ENCODE measurements at places on chromosomes 11 and 22.

- no peak for DNase-seq
Measured at GRCh38 chr22:27136596-27136995, 479.2 kb downstream of the MIAT start.

GRCh38 chr22:48752451-48753380, 1075.0 kb downstream of the BRD1 start:
- DNase-seq = no peak

DNA sequence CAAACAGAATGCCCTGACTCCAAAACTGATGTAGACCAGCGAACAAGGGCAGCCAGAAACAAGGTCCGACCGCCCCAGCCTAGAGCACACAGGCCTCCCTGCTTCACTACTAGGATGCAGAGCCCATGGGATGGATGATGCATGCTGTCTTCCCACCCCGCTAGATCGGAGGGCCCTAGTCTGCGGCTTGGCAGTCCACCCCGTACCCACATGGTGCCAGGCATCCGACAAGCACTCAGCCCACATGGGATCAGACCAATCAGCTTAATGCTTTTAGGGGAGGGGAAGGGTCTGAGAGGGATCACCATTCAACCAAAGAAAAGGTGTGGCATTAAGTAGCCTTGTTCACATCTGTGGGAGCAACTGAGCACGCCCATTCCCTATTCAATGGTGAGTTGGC, 30.6 kb downstream of the PISD start:
- no peak for DNase-seq

DNA sequence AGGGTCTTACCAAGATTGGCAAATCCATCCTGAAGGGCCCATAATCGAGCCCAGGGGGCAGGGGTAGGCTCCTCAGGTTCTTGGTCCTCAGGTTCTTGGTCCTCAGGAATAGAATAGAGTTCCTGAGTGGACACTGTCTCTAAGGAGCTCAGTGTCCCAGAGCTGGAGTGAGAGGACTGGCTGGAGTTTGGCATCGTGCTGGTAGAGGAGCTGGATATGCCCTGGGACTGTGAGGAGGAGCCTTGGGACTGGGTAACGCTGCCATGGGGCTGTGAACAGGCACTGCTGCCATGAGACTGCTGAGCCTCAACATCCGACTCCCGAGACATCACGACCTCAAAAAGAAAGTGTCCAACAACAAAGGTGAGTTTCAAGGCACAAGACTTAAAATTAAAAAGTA, 7.2 kb downstream of the CHEK2 start:
- no peak for DNase-seq

GRCh38 chr22:36506637-36507517, at the start of gene FOXRED2:
Gene FOXRED2 (minus strand): TSS chr22:36507040. CDS start chr22:36506422, 618 bp downstream.
- DNase-seq = peak; percentile 75

DNA sequence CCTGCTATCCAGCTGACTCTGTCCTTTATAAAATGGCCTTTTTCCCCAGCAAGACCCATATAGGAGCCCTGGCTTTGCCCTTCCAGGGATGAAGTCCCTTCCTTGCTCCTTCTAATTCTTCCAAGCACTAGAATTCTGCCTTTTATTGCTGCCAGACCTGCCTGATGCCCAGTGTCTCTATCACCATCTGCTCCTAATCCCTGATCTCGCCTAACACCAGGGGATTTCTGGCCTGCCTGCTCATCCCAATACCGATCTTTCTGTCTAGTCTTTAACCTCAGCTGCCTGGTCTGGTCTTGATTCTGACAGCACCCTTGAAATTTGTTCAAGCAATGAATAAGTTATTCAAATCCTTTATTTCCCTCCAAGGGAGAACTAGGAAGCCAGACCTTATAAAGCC, 150.2 kb downstream of the SPON1 start:
- DNase-seq = no peak

- no peak for DNase-seq
Measured at GRCh38 chr11:62242021-62242420, at the start of gene SCGB1D2. Gene SCGB1D2 (plus strand): TSS chr11:62242239. CDS start chr11:62242308, 69 bp downstream.

- DNase-seq = no peak
Measured at GRCh38 chr22:37611207-37611606, 2.6 kb downstream of the GGA1 start.

- no peak for DNase-seq
Measured at GRCh38 chr11:116170526-116171120, 602.2 kb downstream of the BUD13 start.

GRCh38 chr11:131658414-131658813, 288.0 kb downstream of the NTM start:
- no peak for DNase-seq

- DNase-seq = no peak
Measured at GRCh38 chr11:65217441-65218423, 36.0 kb downstream of the CAPN1 start.

- DNase-seq = no peak
Measured at GRCh38 chr11:58616594-58616993, 5.9 kb upstream of the CNTF start.

- DNase-seq = no peak
Measured at GRCh38 chr22:47423861-47424820, 661.7 kb downstream of the TBC1D22A start.

DNA sequence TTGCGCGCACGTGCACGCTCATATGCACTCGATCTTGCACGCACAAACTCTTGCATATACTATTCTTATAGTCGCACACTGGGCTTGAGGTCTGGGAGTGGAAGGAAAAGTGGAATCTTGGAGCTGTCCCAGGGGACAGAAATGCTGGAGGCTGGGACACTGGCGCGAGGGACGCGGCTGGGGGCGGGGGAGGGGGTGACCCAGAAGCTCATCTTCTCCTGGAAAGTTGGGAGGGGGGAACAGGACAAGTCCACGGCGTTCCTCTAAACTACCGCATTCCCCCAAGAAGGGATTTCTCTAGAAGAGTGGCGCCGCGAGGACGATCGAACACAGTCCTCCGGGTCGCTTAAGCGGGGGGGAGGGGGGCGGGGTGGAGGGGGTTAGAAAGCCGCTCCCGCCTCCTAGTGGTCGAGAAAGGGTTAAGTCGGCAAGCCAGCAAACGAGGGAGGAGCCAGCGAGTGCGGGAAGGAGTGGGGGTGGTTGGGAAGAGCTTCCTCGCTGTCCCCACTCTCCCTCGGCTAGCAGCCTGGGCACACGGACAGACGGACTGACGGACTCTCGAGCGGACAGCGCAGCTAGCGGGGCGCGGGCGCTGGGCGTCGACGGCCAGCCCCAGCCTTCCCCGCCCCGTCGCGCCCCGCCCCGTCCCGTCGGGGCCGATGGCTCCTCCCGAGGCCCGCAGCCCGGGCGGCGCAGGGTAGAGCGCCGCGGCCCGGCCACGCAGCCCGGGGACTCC, at the start of gene RTN4RL2:
Gene RTN4RL2, plus strand, starts transcription at position 507 of the 736 bp plus-strand sequence. CDS start 338 bp downstream, outside the sequence.
- DNase-seq = no peak

DNA sequence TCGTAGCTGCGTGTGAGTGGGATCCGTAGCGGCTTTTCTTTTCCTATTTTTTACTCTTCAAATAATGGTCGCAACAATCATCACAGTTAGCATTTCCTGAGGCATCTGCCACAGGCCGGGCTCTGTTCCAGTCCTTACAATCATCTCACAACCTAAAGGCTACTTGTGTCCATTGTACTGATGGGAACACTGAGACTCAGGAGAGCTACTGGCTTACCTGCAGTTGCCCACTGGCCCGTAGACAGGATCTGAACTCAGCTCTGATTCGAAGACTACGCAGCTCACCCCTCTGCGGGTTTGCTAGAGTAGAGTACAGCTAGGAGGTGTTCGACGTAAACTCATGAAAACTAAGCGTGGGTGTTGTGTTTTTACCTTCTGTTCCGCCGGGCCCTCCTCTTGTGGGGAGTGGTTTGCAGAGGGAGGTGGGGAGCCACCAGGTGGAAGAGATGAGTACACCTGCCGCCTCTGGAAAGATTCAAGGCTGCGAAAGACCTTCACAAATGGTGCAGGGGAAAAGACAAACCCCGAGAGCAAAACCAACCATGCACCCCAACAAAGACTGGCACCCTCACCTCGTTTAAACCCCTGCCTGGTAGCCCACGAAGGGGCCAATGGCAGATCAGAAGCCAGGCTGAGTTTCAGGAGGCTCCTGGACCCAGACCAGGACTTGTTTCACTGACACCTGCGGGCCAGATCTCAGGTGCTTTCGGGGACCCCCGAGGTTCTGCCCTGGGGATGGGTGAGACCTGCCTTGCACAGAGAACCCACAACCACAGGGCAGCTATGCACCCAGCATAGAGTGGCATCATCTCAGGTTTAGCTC, 18.3 kb upstream of the RFPL3 start:
- no peak for DNase-seq

- no peak for DNase-seq
Measured at GRCh38 chr22:37060801-37061610, 9.5 kb downstream of the KCTD17 start.

GRCh38 chr11:32121012-32121411, 30.1 kb downstream of the RCN1 start:
- no peak for DNase-seq

DNA sequence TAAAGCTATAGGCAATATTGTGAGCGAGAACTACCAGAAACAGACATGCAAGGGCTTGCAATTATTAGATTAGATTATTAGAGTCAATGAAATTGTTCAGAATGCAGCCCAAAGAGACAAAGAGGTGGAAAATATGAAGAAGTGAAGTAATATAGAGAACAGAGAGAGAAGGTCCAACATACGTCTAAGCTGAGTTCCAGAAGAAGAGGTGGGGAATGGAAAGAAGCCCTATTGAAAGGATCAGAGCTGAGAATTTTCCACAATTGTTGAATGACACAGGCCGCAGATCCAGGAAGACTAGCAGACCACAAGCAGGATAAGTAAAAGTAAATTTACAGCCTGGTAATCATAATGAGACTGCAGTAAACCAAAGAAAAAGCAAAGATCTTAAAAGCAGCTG, 93.2 kb downstream of the EXT2 start:
- DNase-seq = no peak

GRCh38 chr11:2741006-2741376, 41.2 kb upstream of the KCNQ1OT1 start:
- DNase-seq = no peak

GRCh38 chr11:96486890-96487611, 97.2 kb downstream of the JRKL start:
- no peak for DNase-seq

- no peak for DNase-seq
Measured at GRCh38 chr22:50243685-50244419, 971 bp downstream of the TUBGCP6 start.

GRCh38 chr22:49861642-49862495, 8.2 kb downstream of the ZBED4 start:
- no peak for DNase-seq

DNA sequence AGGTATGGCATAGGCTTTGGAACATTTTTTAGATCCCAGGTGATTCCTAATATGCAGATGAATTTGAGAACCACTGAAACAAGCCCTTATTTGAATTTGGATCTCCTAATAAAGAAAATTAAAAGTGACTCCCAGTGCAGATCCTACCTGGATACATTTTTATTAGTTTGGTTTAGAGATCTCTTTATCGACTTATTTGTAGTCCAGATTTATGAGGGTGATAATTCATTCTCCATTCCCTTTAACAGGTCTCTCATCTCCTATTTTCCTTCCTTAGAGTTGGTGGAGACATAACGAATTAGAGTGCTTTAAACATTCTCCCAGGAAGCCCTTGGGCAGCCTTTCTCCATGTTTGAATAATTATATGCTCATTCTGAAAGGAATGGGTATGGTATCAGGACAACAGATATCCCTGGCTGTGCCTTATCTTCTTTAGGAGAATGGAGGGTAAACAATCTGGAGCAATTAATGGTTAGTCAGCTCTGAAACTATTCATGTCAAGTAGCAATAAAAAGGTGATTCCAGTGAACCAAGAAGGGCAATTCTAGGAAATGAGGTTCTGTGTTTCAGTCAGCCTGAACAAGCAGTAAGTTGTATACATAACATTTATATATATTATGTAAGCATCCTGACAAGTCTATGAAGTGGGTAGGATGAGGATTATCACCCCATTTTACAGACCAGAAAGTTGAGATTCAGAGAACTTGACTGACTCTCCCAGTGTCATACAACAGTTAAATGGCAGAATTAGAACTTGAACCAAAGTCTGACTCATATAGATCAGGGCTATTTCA, 53.9 kb upstream of the RCE1 start:
- DNase-seq = no peak

DNA sequence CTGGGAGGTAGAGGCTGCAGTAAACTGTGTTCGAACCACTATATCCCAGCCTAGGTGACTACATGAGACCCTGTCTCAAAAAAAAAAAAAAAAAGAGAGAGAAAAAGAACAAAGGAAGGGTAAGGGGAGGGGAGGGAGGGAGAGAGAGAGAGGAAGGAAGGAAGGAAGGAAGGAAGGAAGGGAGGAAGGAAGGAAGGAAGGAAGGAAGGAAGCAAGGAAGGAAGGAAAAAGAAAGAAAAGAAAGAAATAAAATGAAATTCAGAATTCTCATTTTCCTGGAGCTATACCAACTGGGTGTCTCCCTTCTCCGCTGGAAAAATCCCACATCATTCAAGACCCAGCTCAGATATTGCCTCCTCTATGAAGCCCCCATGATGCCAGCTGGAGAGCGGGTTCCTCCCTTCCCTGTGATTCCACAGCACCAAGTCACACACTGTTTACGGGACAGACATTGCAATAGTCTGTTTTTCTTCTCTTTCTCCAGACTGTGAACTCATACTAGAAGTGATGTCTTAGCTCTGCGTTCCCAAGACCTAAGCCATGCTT, 3.0 kb upstream of the PPFIA1 start:
- no peak for DNase-seq

GRCh38 chr22:48156603-48157355, 1394.3 kb downstream of the TBC1D22A start:
- no peak for DNase-seq

DNA sequence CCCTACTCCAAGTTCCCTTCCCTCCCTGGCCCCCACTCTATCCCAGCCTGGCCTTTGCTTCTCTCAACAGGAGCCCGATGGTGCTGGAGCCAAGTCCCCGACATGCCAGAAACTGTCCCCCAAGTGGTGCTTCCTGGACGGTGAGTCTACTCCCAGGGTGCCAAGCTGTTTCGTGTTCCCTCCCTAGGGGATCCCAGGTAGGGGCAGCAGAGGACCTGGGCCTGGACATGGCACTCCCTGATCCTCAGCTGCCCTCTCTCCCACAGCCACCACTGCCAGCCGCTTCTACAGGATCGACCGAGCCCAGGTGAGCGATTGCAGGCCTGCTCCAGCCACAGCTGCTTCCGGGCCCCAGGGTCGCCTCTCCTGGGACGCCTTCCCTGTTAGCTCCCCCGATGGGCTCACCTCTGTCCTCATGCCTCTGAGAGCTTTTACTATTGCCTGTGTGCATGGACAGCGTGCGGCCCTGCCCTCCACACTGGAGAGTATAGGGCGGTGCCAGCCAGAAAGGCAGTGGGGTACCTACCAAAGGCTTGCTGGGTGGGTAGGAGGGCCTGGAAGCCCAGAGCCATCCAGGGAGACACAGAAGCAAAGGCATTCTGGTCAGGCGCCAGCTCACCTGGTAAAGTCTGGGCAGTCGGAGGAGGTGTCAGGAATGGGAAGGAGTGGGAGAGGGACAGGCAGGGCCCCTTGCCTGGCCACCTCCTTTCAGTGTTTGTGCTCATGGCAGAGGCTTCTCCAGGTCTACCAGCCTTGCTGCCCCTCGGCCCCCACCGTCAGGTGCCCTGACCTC, 5.0 kb upstream of the MDK start:
- no peak for DNase-seq

Data from stimulated activated CD8-positive, alpha-beta memory T cell treated with anti-CD3 and anti-CD28 coated beads, Interleukin-7, amount 100 ng/mL, for 1 hour (primary cell).